Right lobe of liver (tissue), 6 donors: ENCODE measurements at places on chromosomes 2 and 18.

DNA sequence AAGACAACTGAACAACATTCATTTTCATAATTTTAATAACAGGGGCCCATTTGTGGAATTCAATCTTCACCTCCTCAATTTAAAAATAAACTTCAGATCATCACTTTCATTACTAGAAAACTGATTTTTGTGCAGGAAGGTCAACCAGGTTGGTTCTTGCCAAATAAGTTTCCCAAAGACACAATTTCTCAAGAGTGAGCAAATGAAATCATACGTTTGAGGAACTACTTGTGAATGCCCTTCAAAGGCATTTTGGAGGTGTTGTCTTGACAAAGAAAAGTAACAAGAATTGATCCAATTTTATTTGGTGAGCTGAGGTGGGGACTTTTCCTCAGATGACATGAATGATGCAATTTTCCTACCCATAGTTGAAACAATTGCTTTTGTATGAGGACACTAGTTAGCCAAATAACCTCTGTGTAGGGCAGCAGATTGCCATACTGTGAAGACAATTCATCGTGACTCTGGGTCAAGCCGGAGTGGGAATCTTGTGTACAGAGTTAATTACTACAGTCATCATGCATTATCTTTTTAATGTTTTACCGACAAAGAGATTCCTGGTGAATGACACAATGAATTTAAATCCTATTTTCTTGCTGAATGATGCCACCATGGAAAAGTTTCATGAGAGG lies 121.8 kb downstream of the TGFA start:
- DNase-seq, result no peak

DNA sequence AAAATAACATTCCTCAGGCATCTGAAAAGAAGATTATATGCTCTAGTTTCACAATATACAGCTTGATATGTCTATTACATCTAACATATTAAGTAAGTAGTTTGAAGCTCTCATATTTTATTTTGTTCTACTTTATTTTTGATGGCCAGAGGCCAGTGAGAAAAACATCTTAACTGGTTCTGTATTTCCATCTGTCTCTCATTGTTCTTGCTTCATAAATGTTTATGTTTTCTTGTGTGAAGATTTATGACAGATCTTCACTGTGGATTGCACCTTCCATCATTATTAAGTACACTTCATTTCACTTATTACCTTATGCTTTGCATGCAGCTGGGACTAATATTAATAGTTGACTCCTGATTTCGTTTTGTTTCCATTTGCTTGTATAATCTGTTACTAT lies 511.2 kb downstream of the TSN start:
- DNase-seq, result no peak

DNA sequence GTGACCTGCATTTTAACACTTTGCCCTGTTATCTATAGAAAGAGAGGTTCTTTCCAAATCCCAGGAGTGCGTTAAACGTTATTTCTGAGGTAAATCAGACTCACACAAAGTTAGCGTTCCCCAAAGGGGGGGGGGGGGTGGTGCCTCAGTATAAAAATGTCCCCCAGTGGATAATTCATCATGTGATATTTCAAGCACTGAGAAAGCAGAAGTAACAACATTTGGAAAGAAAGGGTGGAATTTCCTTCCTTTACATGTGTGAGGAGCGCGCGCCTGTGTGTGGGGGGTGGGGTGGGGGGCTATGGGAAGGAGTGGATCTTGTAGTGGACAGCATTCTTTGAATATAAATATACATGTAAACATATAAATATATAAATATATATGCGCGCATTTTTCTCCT lies 630.9 kb downstream of the NYAP2 start:
- DNase-seq, result no peak

- DNase-seq, result no peak
These were observed 15.1 kb downstream of the ARHGEF4 start for GRCh38 chr2:130851624-130852382.

- no peak for DNase-seq
These were observed 6.5 kb upstream of the IL1R2 start for GRCh38 chr2:101985101-101985792.

DNA sequence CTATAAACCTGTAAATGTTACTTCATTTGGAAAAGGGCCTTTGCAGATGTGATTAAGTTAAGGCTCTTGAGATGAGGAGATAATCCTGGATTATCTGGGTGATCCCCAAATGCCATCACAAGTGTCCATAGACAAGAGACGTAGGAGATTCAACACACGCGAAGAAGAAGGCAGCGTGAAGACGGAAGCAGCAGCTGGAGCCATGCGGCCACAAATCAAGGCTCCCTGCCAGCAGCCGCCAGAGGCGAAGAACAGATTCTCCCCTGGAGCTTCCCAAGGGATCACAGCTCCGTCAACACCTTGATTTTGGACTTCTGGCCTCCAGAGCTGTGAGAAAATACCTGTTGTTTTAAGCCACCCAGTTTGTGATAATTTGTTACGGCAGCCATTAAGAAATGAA lies 11.0 kb upstream of the VAPA start:
- no peak for DNase-seq

- no peak for DNase-seq
These were observed 681.6 kb upstream of the KLHL29 start for GRCh38 chr2:22703286-22703920.

DNA sequence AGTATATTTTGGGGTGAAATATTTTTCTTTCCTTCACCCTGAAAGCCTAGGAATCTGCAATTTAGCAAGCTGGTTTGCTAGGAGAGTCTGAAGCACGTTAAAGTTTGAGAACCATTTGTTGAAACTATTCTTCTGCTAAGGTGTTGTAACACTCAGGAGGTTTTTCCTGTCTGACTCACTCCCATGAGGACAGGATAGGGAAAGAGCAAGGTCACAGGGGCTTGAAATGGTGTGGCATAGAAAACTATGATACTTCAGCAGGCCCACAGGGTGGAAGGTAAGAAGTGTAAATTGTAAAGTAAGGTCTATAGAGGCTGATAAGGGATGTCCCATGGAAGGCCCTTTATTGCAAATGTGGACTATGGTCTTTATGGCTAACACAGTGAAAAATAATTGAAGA lies 177.7 kb upstream of the ZC3H15 start:
- no peak for DNase-seq

- peak; percentile 14 for DNase-seq
These were observed 73.6 kb downstream of the CIB4 start for GRCh38 chr2:26567534-26567933.

- no peak for DNase-seq
These were observed 16.1 kb downstream of the CCDC178 start for GRCh38 chr18:33424266-33424946.

DNA sequence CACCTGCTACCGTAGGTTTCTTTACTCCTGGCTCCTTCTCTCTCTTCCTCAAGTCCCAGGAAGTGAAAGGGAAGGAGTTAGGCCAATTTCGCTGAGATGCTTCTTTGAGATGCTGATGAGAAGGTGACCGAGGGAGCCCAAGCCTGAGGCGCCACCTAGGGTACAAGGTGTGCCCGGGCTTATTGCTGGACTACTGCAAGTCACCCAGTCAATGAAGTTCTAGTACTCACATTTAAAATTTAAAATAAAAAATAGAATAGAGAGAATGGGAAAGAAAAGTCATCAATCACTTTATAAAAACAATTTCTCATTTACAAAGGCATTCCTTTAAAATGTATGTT lies 45.3 kb downstream of the ACAA2 start:
- DNase-seq, result no peak

DNA sequence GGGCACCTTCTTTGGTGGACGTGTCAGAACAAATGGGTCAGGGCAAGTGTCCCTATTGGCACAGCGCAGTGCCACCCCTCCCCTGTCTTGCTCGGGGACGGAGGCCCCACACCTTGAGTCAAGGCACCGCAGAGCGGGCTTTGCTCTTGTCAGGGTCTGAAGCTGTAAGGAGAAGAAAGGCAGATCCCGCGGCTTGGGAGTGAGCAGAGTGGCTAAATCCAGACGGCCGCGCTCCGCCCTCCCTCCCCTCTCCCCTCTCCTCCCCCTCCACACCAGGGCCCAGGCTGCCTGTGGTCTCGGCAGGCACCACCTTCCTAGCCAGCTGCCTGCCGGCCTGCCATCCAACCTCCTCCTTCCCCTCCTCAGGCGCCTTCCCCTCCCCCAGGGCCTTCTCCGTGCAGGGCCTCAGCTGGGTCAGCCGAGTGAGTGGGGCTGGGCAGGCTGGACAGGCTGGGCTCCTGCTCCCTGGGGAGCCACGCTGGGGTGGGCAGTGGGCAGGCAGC lies 25.8 kb downstream of the SPEG start:
- DNase-seq, result peak; percentile 51
